ENCODE measurements at places on chromosomes 1 and 21.

- no peak for DNase-seq
Measured at GRCh38 chr1:219381396-219381795, 207.7 kb downstream of the LYPLAL1 start.

DNA sequence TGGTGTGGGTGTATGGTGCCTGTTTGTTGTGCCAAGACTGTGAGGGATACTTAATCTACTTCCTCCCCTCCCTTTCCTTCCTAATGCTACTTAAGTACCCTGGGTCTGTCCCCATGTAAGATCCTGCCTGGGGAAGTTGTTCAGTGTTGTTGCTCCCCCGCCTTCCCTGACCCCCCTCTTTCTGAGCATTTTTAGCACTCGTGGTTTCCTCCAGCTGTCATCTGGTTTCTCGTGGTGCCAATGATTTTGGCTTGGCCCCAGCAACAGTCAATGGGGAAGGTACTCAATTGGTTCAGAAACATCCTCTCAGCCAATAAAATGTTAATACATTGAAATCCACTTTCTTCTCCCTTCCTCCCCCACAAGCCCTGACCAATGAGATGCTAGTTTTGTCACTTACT is 8.0 kb upstream of the B4GALT3 start:
- peak; percentile 89 for DNase-seq

DNA sequence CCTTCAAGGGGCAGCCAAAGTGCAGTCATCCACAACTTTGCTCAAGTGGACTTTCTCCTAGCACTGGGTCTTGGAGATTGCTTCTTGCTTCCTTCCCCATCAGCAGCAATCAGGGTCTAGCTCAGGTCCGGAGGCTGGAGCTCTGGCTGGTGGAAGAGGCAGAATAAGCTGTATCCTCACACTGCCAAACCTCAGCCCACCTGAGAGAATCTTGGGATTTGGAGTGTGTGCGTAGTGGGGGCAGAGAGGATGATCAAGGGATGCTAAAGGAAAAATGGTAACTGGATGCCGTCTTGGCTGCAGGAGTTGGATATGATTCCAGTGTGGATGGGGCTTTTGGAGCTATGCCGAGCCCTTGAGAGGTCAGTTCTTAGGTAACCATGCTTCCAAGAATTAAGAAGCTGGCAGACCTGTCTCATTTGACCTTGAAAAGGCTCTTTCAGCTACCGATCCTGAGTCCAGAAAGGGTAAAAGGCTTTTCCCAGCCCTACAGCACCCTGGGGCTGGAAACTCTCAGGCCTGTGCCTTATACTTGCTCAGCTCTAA is 4.5 kb upstream of the NFASC start:
- DNase-seq: no peak

GRCh38 chr1:76827066-76827465 is 40.2 kb upstream of the ST6GALNAC5 start:
- no peak for DNase-seq
